ENCODE measurements at places on chromosomes 3 and 15. TPM values are rescaled to one million over a fixed set of nuclear protein-coding genes. Genes with fewer than 3 reads are reported as not detected.
A peak's percentile ranks its signal among the peaks of the same experiment; 100 is the strongest.

SPTSSB gene
- 1.2 TPM for total RNA-seq

DNA sequence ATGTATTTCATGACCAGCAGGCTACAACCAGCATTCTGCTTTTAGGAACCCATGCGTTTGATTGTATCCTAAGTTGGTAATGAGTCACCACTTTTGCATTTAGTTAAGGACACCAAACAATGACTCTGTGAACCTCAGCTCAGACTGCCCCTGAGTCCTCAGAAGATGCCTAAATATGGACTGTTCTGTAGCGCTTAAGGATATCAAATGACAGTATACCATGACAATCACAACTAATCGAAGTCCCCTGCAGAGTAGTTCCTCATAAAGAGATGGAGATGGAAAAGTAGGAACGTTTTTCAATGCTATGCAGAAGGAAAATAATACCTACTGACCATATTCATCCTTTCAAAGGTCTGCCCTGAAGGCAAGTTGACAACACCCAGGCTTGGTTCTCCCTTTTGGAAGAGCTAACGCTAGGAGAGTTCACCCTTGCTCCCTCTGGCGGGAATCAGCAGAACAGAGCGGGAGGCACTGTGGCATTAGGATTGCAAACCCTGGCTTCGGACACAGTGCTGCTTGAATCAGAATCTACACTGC, 508.6 kb downstream of the FHIT start:
- no peaks in the 10 kb centered on the region for H3K27me3 ChIP-seq
- H3K27ac ChIP-seq: no peak overlapping the region
- peak; percentile 37 for DNase-seq
- H3K4me1 ChIP-seq: no peaks in the 10 kb centered on the region

GRCh38 chr15:51883271-51883837, 53.9 kb downstream of the TMOD3 start:
- H3K27ac ChIP-seq: no peak overlapping the region
- H3K4me1 ChIP-seq: peaks cover 22% of the 10 kb centered on the region
- peaks cover 15% of the 10 kb centered on the region for H3K36me3 ChIP-seq

DNA sequence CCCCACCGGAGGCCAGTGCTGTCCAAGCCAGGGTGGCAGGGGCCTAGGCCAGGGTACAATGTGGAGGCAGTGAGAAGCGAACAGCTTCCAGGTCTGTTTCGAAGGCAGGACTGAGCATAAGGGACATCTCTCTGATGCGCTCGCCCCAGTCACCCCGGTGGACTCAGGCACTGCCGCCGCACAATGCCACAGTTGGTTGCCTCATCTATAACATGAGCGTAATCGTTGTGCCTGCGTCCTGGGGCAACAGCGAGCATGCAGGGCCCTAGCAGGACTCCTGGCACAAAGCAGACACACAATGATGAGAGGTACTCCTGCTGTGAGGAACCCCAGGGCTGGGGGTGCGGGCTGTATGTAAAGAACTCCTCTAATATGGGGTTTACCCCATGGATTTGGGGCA, 14.1 kb downstream of the HRH1 start:
- DNase-seq: no peak
- no peak overlapping the region for H3K4me3 ChIP-seq
- H3K36me3 ChIP-seq: no peaks in the 10 kb centered on the region
- no peaks in the 10 kb centered on the region for H3K27me3 ChIP-seq

GRCh38 chr3:51891242-51892039, 11.7 kb downstream of the IQCF1 start:
- peaks cover 19% of the 10 kb centered on the region for H3K4me1 ChIP-seq
- H3K4me3 ChIP-seq: no peak overlapping the region
- H3K36me3 ChIP-seq: no peaks in the 10 kb centered on the region
- H3K27me3 ChIP-seq: no peaks in the 10 kb centered on the region
- DNase-seq: no peak

FOXB1 gene
- 2.2 TPM for total RNA-seq

DNA sequence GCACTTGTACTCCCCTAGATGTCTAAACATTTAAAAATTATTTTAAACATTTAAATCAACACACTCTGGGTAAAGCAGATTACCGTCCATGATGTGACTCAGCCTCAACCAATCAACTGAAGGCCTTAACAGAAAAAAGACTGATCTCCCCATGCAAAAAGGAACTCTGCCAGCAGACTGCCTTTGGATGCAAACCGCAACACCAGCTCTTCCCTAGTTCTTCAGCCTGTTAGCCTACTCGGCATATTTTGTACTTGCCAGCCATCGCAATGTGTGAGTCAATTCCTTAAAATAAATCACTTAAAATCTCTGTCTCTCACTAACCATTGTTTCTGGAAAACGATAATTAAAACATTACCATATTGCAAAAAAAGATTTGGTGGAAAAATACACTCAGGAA, 375.9 kb downstream of the RSL24D1 start:
- no peaks in the 10 kb centered on the region for H3K36me3 ChIP-seq
- H3K27ac ChIP-seq: no peak overlapping the region
- no peak for DNase-seq
- H3K4me1 ChIP-seq: no peaks in the 10 kb centered on the region
- no peaks in the 10 kb centered on the region for H3K27me3 ChIP-seq

DNA sequence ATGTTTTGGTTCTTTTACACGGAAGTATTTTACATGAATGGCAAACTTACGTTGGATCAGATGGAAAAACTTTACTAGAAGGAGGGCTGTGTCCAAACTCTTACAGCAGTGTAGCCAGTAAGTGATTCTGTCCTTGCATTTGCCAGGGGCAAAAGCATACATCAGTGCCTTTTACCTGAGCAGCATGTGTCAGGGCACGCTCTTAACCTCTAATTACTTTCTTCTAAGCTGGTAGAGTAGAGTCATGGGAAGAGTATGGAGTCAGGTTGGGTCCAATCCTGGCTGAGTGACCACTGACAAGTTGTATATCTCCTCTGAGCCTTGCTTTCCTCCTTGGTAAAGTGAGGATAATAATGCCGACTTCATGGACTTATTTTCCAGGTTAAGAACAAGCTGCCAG, 47.1 kb downstream of the RYR3 start:
- no peaks in the 10 kb centered on the region for H3K36me3 ChIP-seq
- H3K4me3 ChIP-seq: no peak overlapping the region
- no peaks in the 10 kb centered on the region for H3K4me1 ChIP-seq
- no peak overlapping the region for H3K27ac ChIP-seq
- H3K27me3 ChIP-seq: no peaks in the 10 kb centered on the region
- no peak for DNase-seq

ITPKA gene
- 5.3 TPM for total RNA-seq

GRCh38 chr3:75242012-75242735, 422.0 kb upstream of the FRG2C start:
- H3K36me3 ChIP-seq: no peaks in the 10 kb centered on the region
- H3K4me3 ChIP-seq: no peak overlapping the region
- no peaks in the 10 kb centered on the region for H3K27me3 ChIP-seq
- DNase-seq: no peak

RBPMS2 gene
- 4.1 TPM for total RNA-seq

DNA sequence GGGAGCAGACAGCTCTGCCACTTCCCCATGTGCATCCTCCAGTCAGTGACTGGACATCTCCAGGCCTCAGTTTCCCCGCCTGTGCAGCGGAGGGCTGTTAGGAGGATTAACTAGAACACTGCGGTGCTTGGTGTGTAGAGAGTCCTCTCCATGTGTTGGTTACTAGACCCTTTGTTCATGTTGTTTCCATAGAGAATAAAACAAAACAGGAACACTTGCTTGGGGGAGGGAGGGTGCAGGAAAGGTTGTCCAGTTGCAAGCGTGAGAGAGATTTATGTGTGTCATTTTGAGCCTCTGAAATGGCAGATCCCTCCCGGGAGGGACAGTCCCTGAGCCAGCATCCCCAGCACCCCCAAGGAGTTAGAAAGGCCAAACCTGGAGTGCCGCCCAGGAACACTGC, 184.0 kb upstream of the LYSMD4 start:
- H3K27ac ChIP-seq: no peak overlapping the region
- no peaks in the 10 kb centered on the region for H3K36me3 ChIP-seq
- H3K4me3 ChIP-seq: no peak overlapping the region
- DNase-seq: no peak
- peaks cover 80% of the 10 kb centered on the region for H3K27me3 ChIP-seq

CYP1A2 gene
- not detected for total RNA-seq

TNFSF10 gene
- 21.4 TPM for total RNA-seq

DNA sequence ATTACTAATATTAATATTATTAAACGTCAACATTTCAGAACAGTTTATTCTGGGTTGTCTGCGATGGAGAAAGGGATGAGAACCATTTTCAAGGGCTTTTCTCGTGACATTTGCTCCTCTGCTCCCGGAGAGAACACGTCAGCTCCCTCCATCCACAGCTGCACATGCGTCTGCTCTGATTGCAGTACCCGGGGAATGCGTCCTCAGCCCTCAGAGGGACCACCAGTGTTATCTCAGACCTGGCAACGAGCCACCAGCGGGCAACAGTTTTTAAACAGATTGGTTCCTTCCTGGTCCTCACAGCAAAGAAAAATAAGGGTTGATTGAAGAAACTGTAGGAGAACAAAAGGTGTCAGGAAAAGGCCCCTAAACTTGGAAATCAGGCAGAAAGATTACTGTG, 202.2 kb upstream of the ADAMTS9 start:
- no peak overlapping the region for H3K4me3 ChIP-seq
- H3K27me3 ChIP-seq: no peaks in the 10 kb centered on the region
- H3K4me1 ChIP-seq: no peaks in the 10 kb centered on the region
- H3K27ac ChIP-seq: no peak overlapping the region
- no peaks in the 10 kb centered on the region for H3K36me3 ChIP-seq
- no peak for DNase-seq

DNA sequence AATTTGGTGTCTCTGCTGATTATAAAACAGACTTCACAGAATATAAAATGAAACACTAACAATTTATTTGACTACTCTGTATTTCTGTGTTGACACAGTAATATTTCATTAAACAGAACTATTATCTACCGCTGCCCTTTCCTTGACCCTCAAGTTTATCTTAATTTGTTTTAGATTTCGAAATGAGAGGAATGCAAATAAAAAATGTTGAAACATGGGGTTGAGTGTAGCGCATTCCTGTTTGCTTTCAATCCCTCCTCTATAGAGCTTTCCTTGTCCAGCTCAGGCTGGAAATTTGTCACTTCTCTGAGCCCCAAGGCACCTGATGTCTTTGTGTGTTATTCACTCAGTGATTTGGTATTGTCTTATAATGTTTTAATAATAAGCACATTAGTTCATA, 550.2 kb downstream of the ZBBX start:
- DNase-seq: peak; percentile 22
- H3K36me3 ChIP-seq: no peaks in the 10 kb centered on the region
- peaks cover 13% of the 10 kb centered on the region for H3K4me1 ChIP-seq
- H3K27me3 ChIP-seq: no peaks in the 10 kb centered on the region
- H3K4me3 ChIP-seq: no peak overlapping the region

AP4E1 gene
- 5.7 TPM for total RNA-seq

- H3K4me3 ChIP-seq: no peak overlapping the region
- no peak for DNase-seq
- no peaks in the 10 kb centered on the region for H3K36me3 ChIP-seq
- no peaks in the 10 kb centered on the region for H3K4me1 ChIP-seq
These were observed 553.1 kb downstream of the FHIT start for GRCh38 chr3:60698117-60698516.

GRCh38 chr3:172476347-172476746, 28.1 kb upstream of the GHSR start:
- H3K4me3 ChIP-seq: peak overlapping the region; percentile 69
- no peaks in the 10 kb centered on the region for H3K27me3 ChIP-seq
- H3K27ac ChIP-seq: no peak overlapping the region
- DNase-seq: no peak
- H3K4me1 ChIP-seq: 0 out of 2 replicates have a peak, but pooled peaks cover 5% of the 10 kb centered on the region
- no peaks in the 10 kb centered on the region for H3K36me3 ChIP-seq

DNA sequence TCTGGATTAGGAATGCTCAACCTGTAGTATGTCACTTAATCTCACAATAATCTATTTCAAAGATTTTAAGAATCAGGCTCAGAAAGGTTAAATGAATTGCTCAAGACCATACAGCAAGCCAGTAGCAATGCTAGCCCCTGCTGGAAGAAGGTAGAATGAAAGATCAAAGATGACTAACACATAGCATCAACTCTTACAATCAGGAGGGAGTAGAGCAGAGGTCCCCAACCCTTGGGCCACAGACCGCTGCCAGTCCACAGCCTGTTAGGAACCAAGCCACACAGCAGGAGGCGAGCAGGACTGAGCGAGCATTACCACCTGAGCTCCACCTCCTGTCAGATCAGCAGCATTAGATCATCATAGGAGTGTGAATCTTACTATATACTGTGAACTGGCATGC, 15.5 kb upstream of the GATM start:
- H3K27me3 ChIP-seq: no peaks in the 10 kb centered on the region
- H3K4me1 ChIP-seq: peaks cover 7% of the 10 kb centered on the region
- H3K4me3 ChIP-seq: no peak overlapping the region
- DNase-seq: peak; percentile 78

- no peaks in the 10 kb centered on the region for H3K36me3 ChIP-seq
- no peak overlapping the region for H3K4me3 ChIP-seq
- H3K4me1 ChIP-seq: 0 out of 2 replicates have a peak, but pooled peaks cover under 1% of the 10 kb centered on the region
- H3K27me3 ChIP-seq: no peaks in the 10 kb centered on the region
- no peak overlapping the region for H3K27ac ChIP-seq
These were observed 24.6 kb upstream of the DMXL2 start for GRCh38 chr15:51647128-51647562.

SNX22 gene
- total RNA-seq: 0.33 TPM

SHF gene
- 6.1 TPM for total RNA-seq

- H3K4me3 ChIP-seq: no peak overlapping the region
- H3K27ac ChIP-seq: no peak overlapping the region
- H3K36me3 ChIP-seq: no peaks in the 10 kb centered on the region
- DNase-seq: no peak
- no peaks in the 10 kb centered on the region for H3K27me3 ChIP-seq
These were observed 75.6 kb downstream of the PDZRN3 start for GRCh38 chr3:73549051-73549600.

DNA sequence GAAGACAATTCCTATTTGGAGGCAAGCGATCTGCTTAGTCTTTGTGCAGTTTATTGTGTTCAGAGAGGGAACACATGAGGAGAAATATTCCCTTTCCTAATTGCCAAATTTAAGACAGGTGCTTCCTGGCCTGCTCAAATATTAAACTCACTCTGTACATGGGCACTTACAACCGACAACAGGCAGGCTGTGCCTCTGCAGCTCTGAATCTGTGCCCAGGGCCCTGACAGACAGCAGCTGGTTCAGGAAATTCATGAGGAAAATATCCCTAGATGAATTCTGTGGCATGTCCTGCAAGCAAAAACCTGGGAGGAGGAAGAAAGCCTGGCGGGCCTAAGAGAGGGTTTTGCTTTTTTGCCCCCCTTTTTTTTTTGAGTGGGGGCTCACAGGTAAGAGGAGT, 169.3 kb upstream of the TRIM42 start:
- no peaks in the 10 kb centered on the region for H3K27me3 ChIP-seq
- H3K36me3 ChIP-seq: no peaks in the 10 kb centered on the region
- H3K27ac ChIP-seq: no peak overlapping the region
- H3K4me1 ChIP-seq: no peaks in the 10 kb centered on the region
- no peak overlapping the region for H3K4me3 ChIP-seq

DNA sequence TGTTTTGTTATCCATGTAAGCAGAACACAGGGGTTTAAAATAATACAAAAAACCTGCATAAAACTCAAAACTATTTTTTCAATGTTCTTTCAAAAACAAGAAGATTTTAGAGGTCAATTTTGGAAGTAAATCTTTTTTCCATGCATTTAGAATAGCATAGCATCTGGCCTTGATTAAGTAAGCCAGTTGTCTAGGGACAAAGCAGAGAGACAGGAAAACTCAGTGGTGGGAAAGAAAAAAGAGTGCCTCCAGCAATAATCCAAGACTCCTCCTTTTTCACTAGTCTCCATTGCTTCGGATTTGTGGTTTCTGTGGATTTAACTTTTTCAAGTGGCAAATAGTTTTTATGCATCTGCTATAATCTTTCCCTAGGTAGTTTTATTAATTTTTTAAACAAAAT, 88.9 kb downstream of the SUCNR1 start:
- H3K27ac ChIP-seq: no peak overlapping the region
- no peak overlapping the region for H3K4me3 ChIP-seq
- H3K27me3 ChIP-seq: no peaks in the 10 kb centered on the region
- DNase-seq: no peak
- no peaks in the 10 kb centered on the region for H3K4me1 ChIP-seq
- no peaks in the 10 kb centered on the region for H3K36me3 ChIP-seq

Measured in PC-9 (cell line).